COLO829 (cell line): ENCODE measurements at places on chromosomes 3 and 15.

DNA sequence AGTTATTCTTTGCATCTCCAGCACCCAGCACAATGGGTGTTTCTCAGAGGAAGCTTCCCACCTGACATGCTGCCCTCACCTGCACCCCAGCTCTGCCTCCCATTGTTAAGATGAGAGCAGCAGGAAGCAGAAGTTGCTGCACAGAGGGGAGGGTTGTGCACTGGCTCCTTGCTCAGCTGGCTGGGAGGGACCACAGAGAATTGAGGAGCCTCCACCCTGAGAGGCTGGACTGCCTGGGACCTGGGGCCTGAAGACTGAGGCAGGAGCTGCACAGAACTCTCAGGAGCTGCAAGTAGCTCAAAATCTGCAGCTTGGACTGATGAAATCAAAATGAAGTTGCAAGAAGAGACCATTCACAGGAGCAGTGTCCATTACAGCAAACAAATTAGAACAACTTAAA lies 222.3 kb upstream of the LINGO1 start:
- no peak for DNase-seq

DNA sequence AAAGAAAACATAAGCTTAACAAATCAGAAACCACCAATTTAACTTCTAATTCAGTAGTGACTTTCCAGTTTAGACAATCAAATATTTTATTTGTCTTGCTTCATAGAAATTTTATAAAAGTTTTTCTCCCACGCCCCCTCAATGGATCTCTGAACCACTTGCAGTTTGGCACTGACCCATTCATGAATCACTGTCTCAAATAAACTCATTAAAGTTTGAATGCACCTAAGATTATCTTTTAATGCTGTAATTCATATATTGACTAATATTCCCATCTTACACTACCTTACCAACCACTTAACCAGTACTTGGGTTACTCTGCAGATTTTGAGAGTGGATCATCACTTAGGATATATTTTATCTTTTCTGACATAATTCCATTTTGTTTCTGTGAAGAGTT lies 880.2 kb downstream of the OTOL1 start:
- no peak for DNase-seq

- DNase-seq, result no peak
These were observed 74.0 kb upstream of the LINGO1 start for GRCh38 chr15:77706482-77707244.

DNA sequence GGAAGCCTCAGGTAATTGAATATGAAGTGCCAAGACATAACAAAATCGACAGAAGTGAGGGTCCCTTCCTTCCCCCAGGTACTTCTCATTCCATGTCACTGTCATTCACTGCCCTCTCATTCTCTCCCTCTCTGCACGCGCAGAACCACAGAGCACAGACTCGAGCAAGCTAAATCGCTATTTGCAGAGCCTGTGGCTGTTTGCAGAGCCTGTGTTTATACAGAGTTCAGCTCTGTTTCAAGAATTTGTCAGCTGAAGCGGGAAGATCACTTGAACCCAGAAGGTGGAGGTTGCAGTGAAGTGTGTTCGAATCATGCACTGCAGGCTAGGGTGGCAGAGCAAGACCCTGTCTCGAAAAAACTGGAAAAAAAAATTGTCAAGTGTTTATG lies 2.5 kb downstream of the VILL start:
- DNase-seq, result no peak

DNA sequence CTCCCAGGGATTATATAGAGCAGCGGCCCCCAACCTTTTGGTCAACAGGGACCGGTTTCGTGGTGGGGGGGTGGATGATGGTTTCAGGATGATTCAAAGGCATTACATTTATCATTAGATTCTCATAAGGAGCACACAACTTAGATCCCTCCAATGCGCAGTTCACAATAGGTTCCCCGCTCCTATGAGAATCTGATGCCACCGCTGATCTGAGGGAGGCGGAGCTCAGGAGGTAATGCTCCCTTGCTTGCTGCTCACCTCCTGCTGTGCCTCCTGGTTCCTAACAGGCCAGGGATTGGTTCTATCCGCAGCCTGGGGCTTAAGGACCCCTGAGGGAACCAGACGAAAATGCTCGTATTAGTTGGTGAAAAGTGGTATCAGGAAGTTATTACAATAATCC lies 1.3 kb upstream of the HACD2 start:
- DNase-seq, result no peak

GRCh38 chr3:195268576-195269309 lies 2.2 kb downstream of the XXYLT1 start:
- DNase-seq, result no peak

GRCh38 chr3:179797192-179797591 lies 144.4 kb downstream of the USP13 start:
- DNase-seq, result no peak

DNA sequence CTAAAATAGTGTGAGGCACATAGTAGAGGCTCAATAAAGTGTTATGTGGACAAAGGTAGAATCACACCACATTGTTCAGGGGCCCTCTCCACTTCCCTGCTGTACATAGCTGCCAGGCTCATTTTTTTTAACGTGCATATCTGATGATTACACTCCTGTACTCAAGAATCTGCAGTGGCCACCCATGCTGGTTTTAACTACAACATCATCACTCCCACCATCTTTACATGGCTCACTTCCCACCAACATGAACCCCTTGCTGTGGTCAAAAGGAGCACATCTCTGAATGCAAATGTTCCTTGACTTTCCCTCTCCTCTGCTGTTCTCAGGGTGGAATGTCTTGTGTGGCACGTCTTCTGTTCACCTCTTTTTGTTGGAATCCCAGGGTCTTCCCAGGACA lies 76.7 kb downstream of the FEM1B start:
- no peak for DNase-seq

DNA sequence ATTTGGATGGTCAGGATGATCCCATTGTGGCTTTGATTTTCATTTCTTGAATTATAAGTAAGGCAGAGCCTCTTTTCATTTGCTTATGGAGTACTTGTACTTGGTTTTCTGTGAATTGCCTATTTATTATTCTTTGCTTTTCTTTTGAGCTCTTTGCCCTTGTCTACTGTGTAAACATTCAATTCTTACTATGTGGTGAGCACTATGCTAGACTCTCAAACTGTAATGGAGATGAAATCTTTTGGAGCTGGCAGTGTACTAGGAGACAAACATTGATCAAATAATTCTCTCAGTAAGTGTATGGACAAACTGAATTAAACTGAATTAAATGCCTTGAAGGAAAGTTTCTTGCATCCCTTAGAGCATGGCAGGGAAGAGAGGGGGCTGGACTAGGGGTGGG lies 87.0 kb upstream of the NR2E3 start:
- no peak for DNase-seq

DNA sequence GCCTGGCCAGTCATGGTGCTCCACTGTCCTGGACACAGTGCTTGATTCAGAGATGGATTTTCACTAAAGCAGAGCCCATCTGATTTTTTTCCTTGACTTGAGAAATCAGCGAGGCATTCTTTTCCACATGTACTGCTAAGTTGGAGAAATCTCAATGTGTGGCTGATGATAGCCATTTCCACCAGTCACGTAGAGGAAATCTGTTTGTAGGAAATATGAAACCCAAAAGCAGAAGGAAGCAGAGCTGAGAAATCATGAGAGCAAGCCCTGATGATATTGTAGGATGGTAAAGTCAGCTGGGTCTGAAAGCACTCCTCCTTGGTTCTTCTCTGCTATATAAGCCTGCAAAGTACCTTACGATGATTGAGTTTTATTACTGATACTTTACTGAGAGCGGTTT lies 1233.4 kb downstream of the ROBO2 start:
- no peak for DNase-seq

- DNase-seq, result no peak
These were observed 24.6 kb downstream of the MAPKBP1 start for GRCh38 chr15:41798607-41799487.
